ENCODE measurements at places on chromosomes 3 and 15. TPM values are rescaled to one million over a fixed set of nuclear protein-coding genes. Genes with fewer than 3 reads are reported as not detected.

Gene AHSG
- total RNA-seq: not detected

Gene LPCAT4
- 19.6 TPM for total RNA-seq

Gene CPLX3
- not detected for total RNA-seq

Gene AMIGO3
- total RNA-seq: not detected

Gene GPR171
- total RNA-seq: not detected

Gene TMED3
- total RNA-seq: 200 TPM

Gene CCDC39
- total RNA-seq: not detected

Gene NPAP1
- total RNA-seq: not detected

Gene BCHE
- total RNA-seq: 0.73 TPM

Gene PLSCR5
- not detected for total RNA-seq

Gene CDHR4
- 0.07 TPM for total RNA-seq

Gene CKMT1B
- total RNA-seq: not detected

Gene TEX55
- total RNA-seq: not detected

Gene GAP43
- 6.1 TPM for total RNA-seq

Gene MINAR1
- total RNA-seq: 1.6 TPM

Gene LMAN1L
- total RNA-seq: not detected

Gene GNAT1
- not detected for total RNA-seq

Gene CPNE9
- not detected for total RNA-seq

Gene UBE2Q2
- 61.5 TPM for total RNA-seq

Gene ONECUT1
- total RNA-seq: not detected

Gene TSPAN3
- total RNA-seq: 368 TPM

Gene LRRIQ4
- total RNA-seq: 0.07 TPM

Gene BMF
- 3.8 TPM for total RNA-seq

Gene GOLGA6L6
- total RNA-seq: not detected

Gene CSTA
- 1.2 TPM for total RNA-seq

Gene CCR3
- not detected for total RNA-seq

Gene SGO1
- total RNA-seq: 0.83 TPM

Gene KBTBD12
- 0.03 TPM for total RNA-seq

Gene SI
- total RNA-seq: not detected

Gene SEMA7A
- total RNA-seq: 20.7 TPM

Gene MST1R
- 1.4 TPM for total RNA-seq

Gene CHRNA7
- 1.2 TPM for total RNA-seq

Gene KLF15
- total RNA-seq: 1.1 TPM

Gene MYL3
- not detected for total RNA-seq

Gene GPR176
- 147 TPM for total RNA-seq

Gene ATP13A5
- not detected for total RNA-seq

Gene PDE12
- total RNA-seq: 19.2 TPM

Gene LCTL
- total RNA-seq: 0.17 TPM

Gene GPR27
- total RNA-seq: 0.26 TPM

Gene NEK11
- total RNA-seq: 6.5 TPM

Gene KCNMB2
- not detected for total RNA-seq

Gene KBTBD13
- not detected for total RNA-seq

Gene FILIP1L
- total RNA-seq: 23.8 TPM

Gene RBP2
- not detected for total RNA-seq

Gene ADCY5
- total RNA-seq: 0.13 TPM

Gene SMCO1
- total RNA-seq: not detected

Gene ARPP21
- 2.4 TPM for total RNA-seq
